ENCODE measurements at places on chromosomes 6 and 20. TPM values are rescaled to one million over a fixed set of nuclear protein-coding genes. Genes with fewer than 3 reads are reported as not detected.

SSTR4 gene
- total RNA-seq = not detected

GRCh38 chr6:136079701-136080565, 170.2 kb downstream of the MTFR2 start:
- no peak for DNase-seq

- DNase-seq = peak; percentile 38
These were observed 40.6 kb downstream of the TRIM38 start for GRCh38 chr6:26003102-26003694.

GRCh38 chr6:11164717-11165646, 53.5 kb upstream of the ERVFRD-1 start:
- no peak for DNase-seq

- peak; percentile 99 for DNase-seq
These were observed 63.7 kb downstream of the GPX5 start for GRCh38 chr6:28589234-28589956.

GRCh38 chr6:20559924-20560551, 25.8 kb downstream of the CDKAL1 start:
- DNase-seq = no peak

- no peak for DNase-seq
These were observed 229.1 kb downstream of the PLCB1 start for GRCh38 chr20:8361006-8361652.

- no peak for DNase-seq
These were observed 186.9 kb upstream of the SLC24A3 start for GRCh38 chr20:19025430-19026120.

GRCh38 chr6:147043994-147044477, 160.2 kb upstream of the STXBP5 start:
- no peak for DNase-seq

Data from Panc1 (cell line).